D341Med (cell line): ENCODE measurements at places on chromosomes 5 and 9.

- DNase-seq: no peak
Measured at GRCh38 chr5:168786147-168786546, 207.0 kb upstream of the PANK3 start.

DNA sequence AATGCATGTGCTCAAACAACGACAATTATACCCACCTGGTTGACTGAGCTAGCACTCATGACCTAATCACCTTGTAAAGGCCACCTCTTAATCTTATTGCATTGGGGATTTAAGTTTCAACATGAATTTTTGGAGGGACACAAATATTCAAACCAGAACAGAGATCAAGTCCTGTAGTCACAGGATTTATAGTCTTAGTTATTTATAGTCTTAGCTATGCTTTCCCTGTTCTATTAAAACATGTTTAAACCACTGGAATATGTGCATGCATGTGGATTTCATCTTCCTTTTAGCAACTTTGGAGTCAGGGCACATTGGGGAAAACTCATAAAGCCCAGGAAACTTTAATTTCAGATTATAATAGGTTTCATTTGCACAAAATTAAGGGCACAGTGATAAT lies 26.7 kb downstream of the ANKDD1B start:
- no peak for DNase-seq

DNA sequence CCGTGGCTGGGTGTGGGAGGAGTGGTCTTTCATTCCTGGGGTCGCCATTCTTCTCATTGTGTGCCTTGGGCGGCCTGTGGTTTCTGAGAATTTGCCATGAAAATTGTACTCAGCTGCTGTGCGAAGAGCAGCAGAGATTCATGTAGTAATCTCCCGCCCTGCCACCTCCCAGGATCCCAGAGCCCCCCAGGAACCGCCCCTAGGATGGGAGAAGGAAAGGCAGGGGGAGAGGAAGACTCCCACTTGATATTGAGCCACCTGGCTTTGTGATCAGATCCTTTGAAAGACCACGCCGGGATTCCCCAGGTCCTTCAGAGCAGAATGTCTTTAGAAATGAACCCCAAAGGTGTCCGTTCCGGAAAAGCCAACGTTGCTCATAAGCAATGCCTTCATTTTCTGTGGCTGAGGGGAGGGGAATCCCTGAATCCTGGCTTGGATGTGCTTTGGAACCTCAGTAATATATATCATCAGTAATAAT lies 27.6 kb downstream of the NEURL1B start:
- DNase-seq: no peak

- no peak for DNase-seq
Measured at GRCh38 chr5:64298586-64298985, 132.9 kb downstream of the RNF180 start.

DNA sequence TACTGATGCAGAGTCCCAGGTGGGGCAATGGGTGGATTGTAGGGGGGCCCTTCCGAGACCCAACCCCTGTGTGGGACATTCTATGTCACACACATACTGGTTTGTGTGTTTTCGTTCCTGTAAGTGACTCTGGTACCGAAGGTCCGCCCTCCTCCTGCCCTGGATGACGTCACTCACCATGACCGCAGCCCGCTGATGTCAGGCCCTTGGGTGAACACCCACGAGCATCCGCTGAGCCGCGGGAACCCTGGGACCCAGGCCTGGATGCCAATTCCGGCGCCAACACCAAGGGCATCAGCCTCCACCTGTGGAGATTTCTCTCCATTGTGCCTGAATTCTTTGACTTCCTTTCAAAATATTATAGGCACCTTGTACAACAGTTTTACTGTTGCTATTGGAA lies 184.3 kb downstream of the MTRR start:
- no peak for DNase-seq

DNA sequence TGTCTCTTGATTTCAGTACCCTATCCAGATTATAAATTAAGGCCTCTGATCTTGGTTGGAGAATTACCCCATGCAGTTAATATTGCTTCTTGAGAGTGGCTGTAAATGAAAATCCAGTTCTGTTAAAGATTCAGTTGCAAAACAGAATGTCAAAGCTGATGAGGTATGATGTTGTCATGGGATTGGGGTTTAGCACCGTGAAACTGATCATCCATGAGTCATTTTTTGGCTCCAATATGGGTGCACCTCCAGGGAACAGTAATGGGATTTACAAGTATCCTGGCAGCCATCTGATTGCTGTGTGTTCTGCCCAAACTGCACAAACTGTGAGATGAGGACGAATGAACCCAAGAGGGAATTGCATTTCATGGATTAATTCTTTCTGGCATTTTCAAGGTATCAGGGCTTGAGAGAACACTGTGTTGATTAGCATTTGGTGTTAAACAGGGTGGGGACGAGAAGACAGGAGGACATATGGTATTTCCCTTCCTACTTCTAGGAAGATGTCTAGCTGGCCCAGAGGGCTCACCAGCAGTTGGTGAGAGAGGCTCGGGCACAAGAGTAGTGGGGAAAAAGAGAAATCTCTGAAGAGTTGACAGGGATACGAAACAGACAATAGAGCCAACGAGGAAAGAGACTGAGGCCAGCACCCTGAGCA lies 214.7 kb downstream of the GAS1 start:
- DNase-seq: no peak

DNA sequence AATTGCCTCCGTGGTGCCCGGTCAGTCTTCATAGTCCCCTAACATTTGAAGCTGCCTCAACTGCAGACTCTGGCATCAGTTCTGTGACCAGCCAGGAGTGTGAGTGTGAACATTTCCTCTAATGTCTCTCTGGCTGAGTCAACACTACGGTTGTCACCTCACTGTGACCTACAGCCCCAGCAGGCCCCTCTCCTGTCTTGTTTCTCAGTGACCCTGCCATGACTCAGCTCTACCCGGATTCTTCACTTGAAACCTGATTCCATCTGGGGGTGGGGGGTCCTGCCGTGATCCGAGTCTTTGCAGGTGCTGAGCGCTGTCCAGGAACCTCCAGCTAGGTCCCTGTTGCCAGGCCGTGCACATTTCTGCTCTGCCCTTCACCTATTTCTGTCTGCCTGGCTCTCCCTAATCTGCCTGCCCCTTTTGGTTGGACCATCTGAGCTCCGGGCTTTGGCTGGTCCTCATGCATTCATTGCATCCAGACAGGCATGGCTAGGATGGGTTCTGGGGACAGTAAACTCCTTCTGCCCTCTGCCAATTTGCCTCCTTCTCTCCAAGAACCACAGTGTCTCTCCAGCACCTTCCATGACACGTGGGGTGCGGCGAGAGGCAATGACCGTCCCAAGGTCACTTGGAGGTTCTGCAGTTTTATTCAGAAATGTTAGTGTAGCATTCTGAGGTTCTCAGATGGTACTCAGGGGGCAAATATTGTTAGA lies 24.2 kb downstream of the STC2 start:
- no peak for DNase-seq

- DNase-seq: no peak
Measured at GRCh38 chr5:180301253-180301652, 9.4 kb upstream of the MAPK9 start.

DNA sequence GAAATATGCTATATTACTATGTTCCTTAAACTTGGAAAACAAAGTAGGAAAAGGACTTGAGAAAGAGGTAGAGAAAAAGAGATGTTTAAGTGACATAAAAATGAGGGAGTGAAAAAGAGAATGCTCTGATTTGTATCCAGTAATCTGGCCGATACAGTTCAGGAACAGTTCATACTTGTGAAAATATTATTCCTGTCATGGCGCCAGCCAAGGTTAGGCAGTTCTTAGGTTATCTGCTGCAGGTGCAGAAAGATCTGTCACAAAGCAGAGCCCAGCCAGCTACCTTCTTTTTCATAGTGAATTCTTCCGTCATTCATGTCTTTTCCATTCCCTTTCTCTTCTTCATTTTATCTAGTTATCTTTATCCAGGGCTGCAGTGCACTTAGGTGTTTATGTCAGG lies 256.3 kb downstream of the ADAMTSL1 start:
- DNase-seq: no peak

- no peak for DNase-seq
Measured at GRCh38 chr9:9998491-9999287, 614.1 kb downstream of the PTPRD start.

- DNase-seq: no peak
Measured at GRCh38 chr5:126988021-126988569, 42.3 kb downstream of the MARCHF3 start.

GRCh38 chr5:177478711-177479646 lies 5.5 kb upstream of the DBN1 start:
- DNase-seq: no peak

DNA sequence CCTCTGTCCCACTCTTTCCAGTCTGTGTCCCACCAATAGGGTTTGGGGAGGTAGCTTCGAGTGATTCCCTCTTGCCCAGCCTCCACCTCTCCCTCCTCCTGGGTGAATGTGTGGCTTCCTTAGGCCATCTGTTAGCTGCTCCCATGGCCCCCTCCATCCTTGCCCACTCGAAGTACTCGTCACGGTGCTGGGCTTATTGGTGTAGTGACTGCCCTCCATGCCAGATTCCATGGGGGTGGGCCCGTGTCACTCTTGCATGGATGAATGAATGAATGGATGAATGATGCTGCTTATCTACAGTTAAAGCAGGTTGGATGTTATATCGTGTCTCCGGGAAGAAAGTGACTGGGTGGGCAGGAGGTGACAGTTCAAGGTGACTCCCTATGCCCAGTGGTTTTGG lies 19.1 kb downstream of the HMCN2 start:
- no peak for DNase-seq

DNA sequence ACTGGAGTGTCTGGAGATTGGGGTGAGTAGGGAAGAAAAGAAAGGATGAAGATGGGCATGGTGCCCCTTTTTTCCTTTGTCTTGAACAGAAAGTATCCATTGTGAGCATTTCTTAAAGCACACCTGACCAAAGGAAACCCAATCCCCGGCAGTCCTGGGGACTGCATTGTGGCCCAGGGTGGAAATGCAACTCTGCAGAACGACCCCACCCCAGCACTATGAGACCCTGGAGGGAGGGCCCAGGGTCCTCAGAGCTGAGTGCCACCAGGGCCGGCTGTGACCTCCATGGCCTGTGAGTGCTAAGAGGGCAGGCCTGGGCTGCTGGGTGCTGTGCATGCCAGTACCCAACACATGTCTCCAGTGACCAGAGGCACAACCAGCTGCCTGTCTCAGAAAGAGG lies 18.5 kb downstream of the EEIG1 start:
- DNase-seq: no peak
